ENCODE measurements at places on chromosomes 12 and 14.
A peak's percentile ranks its signal among the peaks of the same experiment; 100 is the strongest.

DNA sequence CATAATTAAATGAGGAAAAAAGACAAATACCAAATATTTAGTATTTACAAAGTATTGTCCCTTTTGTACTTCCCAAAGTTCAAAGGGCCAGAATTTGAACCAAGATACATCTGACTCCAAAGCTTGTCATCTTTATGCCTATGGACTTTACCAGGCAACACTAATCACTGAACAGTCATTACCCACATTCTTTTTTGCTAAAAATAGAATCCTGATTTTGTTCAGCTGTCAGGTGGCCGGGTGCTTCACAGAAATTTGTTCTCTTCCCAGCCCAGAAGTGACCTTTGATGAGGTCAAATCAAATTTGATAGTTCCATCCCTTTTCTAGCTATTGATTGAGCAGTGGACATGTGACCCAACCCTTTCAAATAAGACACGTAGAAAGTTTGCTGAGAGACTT is 121.6 kb downstream of the LLPH start:
- no peak for DNase-seq

- DNase-seq, result no peak
Measured at GRCh38 chr14:75831455-75831854, 150.3 kb downstream of the TGFB3 start.

DNA sequence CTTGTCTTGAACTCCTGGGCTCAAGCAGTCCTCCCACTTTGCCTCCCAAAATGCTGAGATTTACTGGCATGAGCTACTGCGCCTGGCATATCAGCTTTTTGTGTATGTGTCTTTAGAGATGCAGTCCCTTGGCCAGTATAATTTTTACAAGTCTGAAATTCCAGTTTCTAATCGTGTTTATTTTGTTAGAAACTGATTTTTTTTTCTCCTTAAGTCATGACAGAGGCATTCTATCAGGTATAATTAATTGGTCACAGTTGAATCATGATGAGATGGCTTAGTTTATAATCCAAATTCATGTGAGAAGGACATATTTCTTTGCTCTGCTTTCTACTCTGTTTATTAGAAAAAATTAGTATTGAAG is 98.9 kb downstream of the PCNX1 start:
- no peak for DNase-seq

GRCh38 chr12:101995684-101996083 is 66.1 kb downstream of the WASHC3 start:
- no peak for DNase-seq

DNA sequence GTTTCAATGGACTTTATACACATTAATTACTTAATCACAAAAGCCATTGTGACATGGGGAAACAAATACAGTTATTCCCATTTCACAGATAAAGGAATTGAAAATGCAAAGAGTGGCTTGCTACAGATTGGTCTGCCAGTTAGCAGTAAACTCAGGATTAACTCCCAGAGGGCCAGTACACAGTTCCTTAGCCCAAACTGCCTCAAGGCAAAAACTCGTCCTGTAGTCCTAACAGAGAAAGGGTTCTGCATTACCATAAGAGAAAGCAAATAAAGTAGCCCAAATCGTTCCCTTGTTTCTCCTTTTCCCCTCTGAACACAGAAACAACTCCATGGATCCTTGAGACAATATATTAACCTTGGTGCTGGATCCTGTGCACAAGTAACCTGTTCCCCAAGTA is 274.4 kb downstream of the LRIG3 start:
- DNase-seq, result no peak

GRCh38 chr12:83323866-83324265 is 637.2 kb downstream of the TMTC2 start:
- DNase-seq, result no peak

- DNase-seq, result no peak
Measured at GRCh38 chr14:59313658-59314608, 125.5 kb downstream of the DAAM1 start.

DNA sequence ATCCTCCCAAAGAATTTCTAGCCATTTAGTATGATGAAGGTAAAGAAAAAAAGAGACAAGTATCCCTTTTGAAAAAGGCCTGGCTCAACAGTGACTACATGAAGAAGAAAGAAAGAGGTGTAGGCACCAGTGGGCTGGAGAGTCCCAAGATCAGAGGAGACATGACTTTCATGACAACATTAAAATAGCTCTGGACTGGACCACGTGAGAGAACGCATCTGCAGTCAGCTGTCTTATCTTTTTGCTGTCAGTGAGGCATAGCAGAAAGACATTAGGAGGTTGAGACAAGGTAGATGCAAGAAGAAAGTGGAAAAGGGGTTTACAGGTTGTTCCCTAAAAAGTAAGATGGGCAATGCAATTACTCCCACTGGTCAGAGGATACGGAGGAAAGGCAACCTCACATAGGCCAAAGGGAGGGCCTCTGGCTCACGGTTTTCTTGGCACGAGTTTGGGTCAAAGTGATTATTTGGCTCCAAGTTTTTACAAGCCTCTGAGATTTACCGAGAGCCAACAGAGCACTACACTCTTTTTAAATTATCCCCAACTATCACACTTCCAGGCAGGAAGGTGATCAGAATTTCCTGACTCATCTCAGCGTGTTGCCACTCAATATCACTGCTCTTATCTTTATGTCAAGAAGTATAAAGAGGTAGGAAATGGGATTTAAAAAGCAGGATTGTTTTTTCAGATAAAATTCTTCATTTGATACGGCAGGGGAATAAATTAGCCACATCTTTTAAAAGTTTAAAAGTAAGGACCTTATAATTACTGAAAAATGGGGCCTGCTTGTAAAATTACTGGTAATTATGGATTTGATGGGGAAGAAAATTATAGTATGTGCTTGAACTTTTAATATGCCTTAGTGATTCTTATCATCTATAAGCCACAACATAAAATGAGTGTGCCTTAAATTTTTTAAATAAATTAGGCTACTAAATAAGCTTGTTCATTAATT is 29.2 kb downstream of the TMTC1 start:
- peak; percentile 22 for DNase-seq

DNA sequence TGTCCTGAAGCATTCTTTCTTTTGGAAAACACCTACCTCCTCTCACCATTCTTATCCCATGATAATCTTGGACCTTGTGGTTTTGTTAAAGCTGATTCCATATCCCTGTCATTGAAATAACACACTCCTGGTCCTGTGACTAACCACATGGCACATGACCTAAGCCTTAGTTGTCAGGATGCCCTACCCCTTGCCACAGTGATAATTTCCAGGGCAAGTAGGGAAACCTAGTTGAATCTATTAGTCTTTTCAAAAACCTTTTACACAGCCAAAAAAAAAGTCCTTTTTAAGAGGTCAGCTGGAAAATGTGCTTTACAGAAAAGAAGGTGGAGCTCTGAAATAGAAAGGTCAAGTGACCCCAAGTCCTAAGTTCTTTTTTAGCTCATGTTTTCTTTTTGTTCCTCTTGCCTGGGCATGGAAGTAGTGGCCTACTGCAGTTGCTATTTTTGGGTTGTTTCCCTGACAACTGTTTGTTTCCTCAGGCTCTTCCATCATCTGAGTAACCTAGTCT is 608.4 kb downstream of the LRFN5 start:
- no peak for DNase-seq

DNA sequence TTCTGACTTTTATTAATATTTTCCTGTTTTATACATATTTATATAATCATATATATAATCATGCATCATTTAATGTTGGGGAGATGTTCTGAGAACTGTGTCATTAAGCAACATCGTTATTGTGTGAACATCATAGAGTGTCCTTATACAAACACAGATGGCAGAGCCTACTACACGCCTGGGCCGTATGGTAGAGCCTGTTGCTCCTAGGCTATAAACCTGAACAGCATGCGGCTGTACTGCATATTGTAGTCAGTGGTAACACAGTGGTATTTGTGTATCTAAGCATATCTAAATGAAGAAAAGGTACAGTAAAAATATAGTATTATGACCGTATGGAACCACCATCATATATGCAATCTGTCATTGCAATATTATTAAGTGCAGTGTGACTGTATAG is 44.7 kb upstream of the BCL7A start:
- DNase-seq, result no peak

DNA sequence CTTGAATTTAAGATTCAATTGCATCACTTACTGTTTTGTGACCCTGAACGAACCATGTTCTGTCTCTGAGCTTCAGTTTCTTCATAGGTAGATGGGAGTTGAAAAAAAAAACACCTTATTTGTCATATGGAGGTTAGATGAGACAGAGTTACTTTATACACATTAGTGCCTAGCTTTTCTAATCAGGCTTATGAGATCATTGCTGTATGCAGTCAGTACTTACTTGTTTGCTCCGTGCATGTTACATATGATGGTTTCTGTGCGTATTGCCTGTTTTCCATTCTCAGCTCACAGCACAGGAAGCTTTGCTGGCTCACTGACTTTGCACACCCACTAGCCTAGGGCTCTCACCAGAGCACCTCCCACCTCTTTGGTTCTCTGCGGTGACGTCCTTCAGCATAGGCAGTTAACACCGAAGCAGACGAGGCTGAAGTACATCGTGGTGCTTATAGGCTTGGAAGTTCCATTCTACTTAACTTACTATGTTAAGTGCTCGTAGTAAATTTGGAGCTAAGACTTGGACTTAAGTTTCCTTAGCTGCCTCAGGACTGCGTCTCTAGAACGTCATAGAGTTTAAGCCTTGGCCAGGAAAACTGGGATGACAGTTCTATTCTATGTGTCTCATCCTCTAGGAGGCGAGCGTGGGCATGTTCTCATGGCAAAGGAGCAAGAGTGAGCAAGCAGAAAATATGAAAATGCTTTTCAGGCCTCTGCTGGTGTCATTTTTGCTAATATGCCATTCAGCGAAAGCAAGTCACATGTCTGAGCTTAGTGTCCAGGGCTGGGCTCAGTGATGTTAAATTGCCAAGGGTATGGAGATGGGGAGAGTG is 57.3 kb downstream of the NRXN3 start:
- DNase-seq, result no peak

GRCh38 chr14:55398679-55399078 is 13.0 kb downstream of the ATG14 start:
- DNase-seq, result no peak
